ENCODE measurements at places on chromosomes 2 and 18.

DNA sequence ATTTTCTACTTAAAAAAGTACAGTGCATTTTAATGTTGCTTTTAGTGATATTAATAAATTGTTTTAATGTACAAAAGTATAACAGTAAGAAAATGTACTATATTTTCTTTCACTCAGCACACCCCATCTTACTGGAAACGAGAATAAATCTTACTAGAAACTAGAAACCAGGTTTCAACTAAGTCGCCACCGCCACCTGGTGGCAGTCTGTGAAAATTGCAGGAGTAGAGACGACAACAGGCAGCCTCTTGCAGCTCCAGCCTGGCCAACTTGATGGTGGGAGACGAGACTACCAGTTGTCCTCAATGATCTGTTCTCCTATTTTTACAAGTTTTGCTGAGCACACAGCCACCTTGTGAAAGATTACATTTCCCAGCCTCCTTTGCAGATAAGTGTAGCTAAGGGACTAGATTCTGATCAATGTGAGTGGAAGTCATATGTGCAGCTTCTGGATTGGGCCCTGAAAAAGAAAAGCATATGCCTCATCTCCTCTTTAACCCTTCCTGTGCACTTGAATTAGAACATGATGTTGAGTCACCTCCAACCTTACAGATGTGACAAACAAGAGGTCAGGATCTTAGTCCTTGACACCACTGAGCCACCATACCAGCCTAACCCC, 8.7 kb downstream of the OTOF start:
- DNase-seq, result peak; percentile 22

DNA sequence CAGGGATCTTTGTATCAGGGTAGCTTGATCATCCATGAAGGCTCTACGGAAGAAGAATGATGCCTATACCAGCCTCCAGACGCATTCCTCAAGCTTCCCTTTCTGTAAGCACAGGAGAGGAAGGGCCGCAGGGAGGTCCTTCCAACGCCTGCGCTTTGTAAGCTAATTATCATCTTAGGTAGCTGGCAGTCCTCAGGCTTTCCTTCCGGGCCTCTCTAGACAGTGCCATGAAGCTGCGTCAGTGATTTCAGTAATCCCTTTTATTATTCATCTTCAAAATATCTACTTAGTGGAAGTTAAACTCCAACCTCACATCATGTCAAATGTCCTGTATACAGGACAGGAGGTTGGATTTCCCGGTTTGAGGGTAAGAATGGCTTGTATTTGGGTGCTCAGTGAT, 92.3 kb downstream of the ETAA1 start:
- no peak for DNase-seq

DNA sequence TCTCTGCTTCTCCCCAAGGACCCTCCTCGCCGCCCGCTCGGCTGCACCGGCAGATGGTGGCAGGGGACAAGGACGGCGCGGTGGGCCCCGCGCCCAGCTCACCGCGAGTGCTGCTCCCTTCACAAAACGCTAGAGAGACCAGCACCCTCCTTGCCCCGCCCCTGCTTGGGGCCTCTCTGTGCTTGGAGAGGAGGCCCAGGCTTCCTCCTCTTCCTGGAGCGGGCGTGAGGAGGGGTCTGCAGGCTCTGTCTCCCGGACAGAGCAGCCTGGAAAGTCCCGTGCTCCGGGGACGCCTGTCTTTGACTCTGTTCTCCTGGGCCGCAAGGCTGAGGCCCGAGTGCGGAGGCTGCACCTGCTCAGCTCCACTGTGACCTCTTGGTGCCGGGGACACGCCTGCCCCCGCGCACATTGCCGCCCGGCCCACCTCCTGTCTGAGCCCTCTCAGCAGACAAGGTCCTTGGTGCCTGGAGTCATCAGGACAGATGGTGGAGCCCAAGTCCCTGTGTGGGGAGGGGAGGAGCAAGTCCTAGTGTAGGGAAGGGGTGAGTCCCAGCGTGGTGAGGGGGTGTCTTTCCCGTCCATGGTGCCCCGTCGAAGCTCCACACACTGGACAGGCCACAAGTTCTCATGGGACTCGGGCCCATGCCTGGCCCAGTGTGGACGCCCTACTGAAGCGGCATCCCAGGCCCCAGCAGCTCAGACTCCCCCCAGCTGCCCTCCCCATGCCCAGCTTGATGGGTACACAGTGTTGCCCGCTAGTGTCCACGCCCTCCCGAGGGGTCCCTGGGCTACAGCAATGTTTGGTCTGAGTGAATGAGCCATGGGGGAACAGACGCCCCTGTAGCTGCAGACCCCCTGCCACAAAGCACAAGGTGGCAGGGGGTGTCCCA, 33.8 kb downstream of the RTP5 start:
- DNase-seq, result no peak

GRCh38 chr2:147449323-147449991, 395.4 kb upstream of the ACVR2A start:
- DNase-seq, result no peak

- DNase-seq, result no peak
Observed at GRCh38 chr2:28398101-28398834, 5.6 kb downstream of the FOSL2 start.

- DNase-seq, result no peak
Observed at GRCh38 chr2:16140771-16141640, 200.7 kb downstream of the MYCN start.

DNA sequence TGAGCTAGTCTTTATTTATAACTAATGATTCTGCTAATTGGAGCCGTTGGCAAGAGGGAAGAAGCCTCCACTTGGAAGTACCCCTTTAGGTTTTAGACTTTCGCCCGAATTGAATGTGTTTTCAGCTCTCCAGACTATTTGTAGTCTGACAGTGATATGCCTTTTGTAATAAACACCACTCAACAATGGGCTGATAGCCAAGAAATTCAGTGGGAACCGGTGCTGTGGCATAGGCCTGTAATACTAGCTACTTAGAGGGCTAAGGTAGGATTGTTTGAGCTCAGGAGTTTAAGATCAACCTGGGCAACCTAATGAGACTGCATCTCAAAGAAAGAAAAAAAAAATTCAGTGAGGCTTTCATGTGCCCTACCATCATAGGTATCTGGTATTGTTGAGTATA, 13.6 kb upstream of the ZSCAN30 start:
- DNase-seq, result no peak

- DNase-seq, result no peak
Observed at GRCh38 chr2:74345272-74345943, 2.2 kb upstream of the SLC4A5 start.

DNA sequence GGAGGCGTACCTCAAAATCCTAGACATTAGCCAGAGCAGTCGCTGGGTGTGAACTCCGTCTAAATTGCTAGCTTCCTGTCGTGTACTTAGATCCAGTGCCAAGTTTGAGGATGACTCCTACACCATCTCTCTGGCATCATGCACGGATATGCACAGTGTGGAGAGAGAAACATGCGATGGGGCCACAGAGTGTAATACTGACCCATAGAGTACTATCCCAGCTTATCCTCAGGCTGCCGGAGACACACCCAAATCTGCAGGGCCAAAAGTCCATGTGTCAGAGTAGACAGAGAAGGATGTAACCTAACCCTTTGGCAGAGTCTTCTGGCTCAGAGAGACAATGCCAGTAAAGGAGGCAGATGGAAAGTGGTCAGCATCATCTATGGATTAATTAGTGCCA, 84.2 kb downstream of the ARL4C start:
- no peak for DNase-seq

DNA sequence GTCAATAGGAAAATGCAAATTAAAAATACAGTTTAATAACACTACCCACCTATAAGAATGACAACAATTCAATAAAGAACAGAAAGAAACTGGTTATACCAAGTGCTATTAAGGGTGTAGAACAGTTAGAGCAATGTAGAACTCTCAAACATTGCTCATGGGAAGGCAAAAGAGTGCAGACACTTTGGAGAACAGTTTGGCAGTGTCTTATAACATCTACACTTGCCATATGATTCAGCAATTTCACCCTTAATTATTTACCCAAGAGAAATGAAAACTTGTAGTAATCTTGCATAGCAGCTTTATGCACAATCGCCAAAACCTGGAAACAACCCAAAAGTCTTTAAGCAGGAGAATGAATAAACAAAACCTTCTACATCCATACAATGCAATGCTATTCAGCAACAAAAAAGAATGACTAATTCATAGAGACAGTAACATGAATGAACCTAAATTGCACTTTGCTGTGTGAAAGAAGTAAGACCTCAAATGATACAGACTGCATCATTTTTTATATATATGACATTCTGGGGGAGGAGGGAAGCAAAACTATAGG, 455.2 kb downstream of the THSD7B start:
- no peak for DNase-seq

GRCh38 chr18:13493725-13494124, 232.6 kb downstream of the FAM210A start:
- no peak for DNase-seq

- no peak for DNase-seq
Observed at GRCh38 chr2:216918088-216918680, 58.3 kb upstream of the TNP1 start.

GRCh38 chr2:129936334-129936934, 43.0 kb upstream of the RAB6C start:
- DNase-seq, result no peak

DNA sequence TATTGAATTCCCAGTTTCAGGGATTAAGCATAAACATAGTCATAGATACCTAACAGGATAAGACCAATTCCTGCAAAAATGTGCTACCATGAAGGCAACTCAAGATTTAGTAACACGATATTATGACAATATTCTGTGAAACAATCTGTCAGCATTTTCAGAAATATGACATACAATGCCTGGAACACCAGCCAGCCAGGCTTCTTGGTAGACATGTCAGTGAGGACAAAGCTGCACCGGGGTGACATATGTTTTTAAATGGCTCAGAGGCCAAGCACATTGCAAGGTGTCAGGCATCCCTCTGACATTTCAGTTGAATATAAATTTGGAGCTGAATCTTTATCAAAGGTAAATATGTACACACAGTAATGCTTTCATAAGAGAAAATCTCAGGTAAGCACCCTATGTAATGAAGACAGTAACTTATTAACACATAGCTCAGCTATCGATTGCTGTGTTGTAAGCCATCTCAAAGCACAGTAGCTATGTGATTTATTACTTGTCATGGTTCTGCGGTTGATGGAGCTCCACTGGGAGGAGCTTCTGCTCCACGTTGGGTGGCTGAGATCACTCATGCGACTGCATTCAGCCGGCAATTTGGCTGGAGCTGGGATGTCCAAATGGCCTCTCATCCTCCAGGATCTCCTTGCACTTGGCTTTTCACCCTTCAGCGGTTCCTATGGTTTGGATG, 31.9 kb upstream of the EML6 start:
- no peak for DNase-seq

DNA sequence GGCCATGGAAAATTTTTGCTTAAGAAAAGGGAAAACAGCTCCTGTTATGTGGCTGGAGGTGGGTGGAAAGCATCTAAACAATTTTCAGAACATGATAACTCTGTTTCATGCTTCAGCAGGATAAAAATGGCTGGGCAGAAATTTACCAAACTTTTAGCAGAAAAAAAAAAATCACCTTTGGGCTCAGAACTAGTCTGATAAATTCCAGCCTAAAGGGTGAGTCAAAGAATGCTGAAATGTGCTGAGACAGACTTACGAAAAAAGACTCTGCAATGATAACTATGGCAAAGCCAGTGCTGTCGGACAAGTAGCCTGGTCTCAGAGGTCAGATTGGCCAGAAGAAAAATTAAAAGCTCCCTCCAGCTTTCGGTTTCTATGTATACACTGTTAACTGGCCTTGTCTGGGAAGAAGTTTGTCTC, 123.6 kb downstream of the LRATD1 start:
- no peak for DNase-seq

DNA sequence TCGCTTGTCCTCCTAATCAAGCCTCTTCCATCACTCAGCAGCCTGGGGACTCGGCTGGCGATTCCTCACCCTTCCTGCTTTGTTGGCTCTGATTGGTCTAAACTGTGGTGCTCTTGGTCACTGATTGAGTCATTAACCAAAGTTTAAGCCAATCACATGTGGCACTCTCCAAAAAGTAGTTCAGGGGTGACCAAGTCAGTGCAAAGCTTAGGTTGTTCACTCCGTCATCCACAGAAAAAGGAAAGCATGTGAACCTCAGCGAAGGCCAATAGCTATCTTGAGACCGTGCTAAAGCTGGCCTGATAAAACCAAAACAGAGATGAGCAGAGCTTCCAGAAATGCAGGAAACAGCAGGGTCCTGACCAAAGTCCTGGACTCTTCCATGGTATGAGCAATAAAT, 4.9 kb downstream of the ALPK2 start:
- no peak for DNase-seq

- DNase-seq, result no peak
Observed at GRCh38 chr18:44602380-44602779, 78.3 kb upstream of the SETBP1 start.

DNA sequence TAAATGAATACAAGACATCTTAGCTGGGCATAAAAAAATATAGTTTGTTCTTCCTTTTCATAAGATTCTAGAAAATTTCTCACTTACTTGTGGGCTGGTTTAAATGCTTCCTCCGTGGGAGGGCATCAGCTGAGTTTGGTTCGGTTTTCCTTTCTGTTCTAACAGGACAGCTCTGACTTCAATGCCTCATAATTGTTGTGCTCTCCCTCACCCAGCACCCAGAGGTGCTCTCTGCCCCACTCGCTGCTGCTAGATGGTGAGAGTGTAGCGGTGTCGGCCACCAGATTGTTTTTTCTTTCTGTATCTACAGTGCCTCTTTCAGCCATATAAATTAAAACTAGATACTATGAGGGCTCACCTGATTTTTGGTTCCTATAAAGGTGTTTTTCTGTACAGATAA, 407.2 kb upstream of the CDH7 start:
- DNase-seq, result no peak

DNA sequence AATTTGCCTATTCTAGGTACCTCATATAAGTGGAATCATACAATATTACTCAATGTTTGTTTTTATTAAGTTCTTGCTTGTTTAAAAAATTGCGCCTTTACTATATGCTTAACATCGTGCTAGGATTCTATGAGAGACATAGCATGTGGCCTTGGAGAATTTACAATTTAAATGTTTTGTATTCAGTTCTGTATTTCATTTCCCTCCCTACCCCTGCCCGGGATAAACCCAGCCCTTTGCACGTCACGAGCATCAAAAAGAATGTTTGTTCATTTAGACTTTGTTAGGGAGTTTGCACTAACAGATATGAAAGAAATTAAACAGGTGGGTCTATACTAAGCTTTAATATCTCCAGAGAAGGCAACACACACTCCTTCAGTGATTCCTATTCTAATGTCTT, 75.7 kb downstream of the C18orf54 start:
- no peak for DNase-seq

DNA sequence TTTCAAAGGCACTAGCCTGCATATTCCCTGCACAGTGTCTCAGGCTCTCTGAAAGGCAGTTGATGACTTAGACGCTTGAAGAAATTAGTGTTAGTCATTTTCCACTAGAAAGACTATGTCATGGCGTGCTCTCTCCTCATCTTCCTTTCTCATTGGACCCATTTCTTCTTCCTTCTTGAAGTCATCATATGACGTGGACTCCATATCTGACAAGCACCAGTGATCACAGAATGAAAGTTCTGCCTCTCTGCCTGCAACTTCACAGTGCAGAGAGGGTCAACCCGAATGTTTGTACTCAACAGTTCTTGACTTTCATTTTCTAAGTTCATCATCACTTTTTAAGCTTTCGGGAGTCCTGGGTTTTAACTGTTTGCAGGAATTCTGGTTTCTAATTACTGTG, 63.7 kb upstream of the CYRIA start:
- no peak for DNase-seq

GRCh38 chr2:103355287-103355686, 593.5 kb downstream of the TMEM182 start:
- no peak for DNase-seq

GRCh38 chr2:49286045-49286444, 131.7 kb upstream of the FSHR start:
- no peak for DNase-seq

GRCh38 chr2:127953849-127954248, 68.1 kb upstream of the AMMECR1L start:
- DNase-seq, result no peak

Data from stimulated activated CD8-positive, alpha-beta memory T cell treated with anti-CD3 and anti-CD28 coated beads, Interleukin-4, amount 100 ng/mL, for 4 hours (primary cell).